ENCODE measurements at places on chromosomes 7 and 10.

DNA sequence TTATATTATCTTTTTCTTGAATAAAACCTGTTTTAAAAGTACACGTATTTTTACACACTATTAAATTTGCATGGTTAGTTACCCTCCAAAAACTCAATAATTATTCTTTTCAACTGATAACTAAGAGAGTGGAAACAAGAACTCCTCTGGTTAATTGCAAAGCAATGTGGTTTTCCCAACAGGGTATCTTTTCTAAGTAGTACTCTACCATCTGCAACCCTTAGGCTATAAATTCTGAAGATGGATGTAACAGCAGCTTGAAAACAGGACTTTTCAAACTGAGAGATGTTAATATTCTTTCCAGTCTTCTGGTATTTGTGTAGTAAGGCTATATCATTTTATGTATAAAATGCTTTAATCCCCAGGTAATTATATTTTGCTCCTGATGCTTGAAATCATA is 916.1 kb upstream of the POT1 start:
- DNase-seq: no peak

DNA sequence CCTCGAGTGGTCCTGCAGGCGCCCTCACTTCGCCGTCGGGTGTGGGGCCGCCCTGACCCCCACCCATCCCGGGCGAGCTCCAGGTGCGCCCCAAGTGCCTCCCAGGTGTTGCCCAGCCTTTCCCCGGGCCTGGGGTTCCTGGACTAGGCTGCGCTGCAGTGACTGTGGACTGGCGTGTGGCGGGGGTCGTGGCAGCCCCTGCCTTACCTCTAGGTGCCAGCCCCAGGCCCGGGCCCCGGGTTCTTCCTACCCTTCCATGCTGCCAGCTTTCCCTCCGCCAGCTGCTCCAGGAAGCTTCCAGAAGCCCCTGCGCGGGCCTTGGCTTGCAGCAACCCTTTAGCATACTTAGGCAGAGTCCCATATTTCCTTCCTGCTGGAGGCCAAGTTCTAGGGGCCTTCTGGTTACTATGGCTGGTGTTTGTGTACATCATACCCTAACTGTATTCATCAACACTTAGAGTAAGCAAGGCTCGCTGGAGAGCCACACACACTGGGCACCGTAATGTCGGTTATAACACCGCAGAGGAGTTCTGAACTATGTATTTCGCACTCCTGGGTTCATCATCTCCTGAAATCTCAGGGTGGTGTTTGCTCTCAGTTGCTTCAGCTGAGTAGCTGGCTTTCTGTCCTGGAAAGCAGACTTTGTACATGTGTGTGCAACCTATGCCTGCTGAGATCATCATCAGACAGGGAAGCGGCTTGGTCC is 471 bp downstream of the MGMT start:
- DNase-seq: no peak

- DNase-seq: no peak
Measured at GRCh38 chr10:108788891-108789290, 1134.4 kb downstream of the XPNPEP1 start.

- DNase-seq: no peak
Measured at GRCh38 chr7:2515424-2516193, 4.0 kb upstream of the LFNG start.

- DNase-seq: no peak
Measured at GRCh38 chr10:87652261-87652660, 7.4 kb upstream of the PAPSS2 start.

DNA sequence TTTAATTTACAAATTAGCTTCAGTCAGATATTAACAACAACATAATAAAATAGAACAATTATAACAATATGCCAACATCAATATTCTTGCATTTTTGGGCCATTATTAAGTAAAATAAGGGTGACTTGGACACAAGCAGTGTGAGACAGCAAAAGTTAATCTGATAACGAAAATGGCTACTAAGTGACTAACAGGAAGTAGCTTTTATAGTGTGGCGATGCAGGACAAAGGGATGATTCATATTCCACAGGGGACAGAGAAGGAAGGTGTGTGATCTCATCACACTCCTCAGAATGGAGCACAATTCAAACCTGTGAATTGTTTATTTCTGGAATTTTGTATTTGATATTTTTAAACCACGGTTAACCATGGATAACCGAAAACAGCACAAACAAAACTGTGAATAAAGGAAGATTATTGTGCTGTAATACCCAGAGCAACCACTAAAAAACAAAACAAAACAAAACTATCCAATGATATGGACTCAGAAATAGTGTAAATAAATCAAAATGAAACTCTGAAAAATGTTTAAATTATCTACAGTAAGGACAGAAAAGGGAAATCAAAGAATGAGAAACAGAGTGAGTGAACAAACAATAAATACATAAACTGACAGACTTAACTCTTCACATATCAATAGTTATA is 66.9 kb upstream of the TFEC start:
- DNase-seq: no peak

GRCh38 chr7:154853727-154854095 is 149.2 kb downstream of the PAXIP1 start:
- no peak for DNase-seq

DNA sequence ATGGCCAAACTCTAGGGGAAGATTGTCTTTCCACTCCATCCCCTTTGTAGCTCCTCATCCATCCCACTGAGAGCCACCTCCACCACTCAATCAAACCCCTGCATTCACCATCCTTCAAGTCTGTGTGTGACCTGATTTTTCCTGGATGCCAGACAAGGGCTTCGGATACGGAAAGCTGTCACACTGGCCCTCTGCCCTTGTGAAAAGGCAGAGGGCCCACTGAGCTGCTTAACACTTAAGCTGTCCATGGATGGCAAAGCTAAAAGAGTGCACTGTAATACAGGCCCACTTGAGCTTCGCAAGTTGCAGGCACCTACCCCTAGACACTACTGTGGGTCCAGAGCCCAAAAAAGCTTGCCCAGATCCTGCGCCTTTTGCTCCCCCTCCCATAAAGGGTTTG is 237.2 kb downstream of the MAGI2 start:
- DNase-seq: peak; percentile 81

All from cerebellar nuclear complex (tissue), 1 donor.